ENCODE measurements at places on chromosomes 4 and X.

DNA sequence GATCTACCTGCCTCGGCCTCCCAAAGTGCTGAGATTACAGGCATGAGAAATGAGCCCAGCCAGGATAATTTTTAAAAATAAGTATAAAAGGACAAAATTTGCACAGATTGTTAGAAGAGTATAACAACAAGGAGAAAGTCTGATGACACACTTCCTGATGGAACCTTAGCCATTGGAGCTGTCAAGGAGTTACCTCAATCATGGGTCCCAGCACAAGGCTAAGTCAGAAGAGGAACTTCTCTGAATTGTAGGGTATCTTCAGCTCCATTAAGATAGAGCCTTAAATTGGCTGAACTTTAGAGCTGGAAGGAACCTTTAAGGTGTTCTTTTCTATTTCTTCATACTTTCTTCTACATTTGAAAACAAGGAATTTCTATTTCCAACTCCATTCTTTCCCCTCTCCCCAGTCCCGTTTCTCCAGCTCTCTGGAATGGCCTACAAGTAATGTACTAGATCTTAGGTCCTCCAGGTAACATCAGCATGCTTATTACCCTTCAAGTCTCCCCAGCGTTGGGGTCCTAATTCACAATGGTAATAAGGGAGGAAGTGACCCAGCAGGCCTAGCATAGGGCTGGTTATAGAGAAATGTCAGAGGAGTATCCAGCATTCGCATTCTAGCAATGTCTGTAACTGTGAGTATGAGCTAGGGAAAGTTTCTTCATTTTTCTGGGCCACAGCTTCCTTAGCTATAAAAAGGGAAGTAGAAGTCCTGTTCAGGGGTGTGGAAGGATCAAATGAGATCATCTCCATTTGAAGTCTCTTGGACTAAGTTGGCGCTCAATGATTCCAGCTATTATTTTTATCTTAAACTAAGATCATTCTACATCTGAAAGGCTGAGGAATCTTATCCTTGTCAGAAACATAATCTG is 18.5 kb upstream of the RBPJ start:
- DNase-seq, result no peak

- no peak for DNase-seq
These were observed 128.3 kb downstream of the UCHL1 start for GRCh38 chr4:41384992-41385391.

DNA sequence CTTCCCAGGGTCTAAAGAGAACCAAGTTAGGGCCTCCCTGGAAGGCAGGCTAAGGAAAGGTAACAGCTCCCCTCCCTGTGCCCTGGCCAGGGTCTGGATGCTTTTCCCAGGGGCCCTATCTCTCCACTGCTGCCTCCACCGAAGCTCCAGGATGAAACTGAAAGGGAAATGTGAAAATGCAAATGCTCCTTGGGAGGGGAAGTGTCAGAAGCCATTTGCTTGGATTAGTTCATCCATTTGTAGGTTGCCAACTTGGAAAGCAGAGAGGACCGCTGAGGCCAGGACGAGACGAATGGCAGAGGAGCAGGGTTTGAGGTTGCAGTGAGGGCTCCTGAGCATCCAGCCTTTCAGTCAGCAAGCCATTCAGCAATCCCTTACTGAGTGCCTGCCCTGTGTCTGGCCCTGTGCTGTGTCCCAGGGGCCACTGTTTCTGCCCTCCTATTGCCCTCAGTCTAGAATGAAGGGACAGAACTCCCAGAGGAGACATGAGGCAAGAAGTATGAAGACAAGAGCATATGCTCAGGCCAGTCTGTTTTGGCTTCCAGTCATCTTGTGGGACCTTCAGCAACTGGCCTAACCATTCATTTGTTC is 45.9 kb upstream of the PGRMC1 start:
- no peak for DNase-seq

GRCh38 chr4:22859318-22859717 is 166.6 kb downstream of the GBA3 start:
- no peak for DNase-seq

GRCh38 chr4:71232056-71232430 is 106.8 kb upstream of the SLC4A4 start:
- DNase-seq, result no peak

DNA sequence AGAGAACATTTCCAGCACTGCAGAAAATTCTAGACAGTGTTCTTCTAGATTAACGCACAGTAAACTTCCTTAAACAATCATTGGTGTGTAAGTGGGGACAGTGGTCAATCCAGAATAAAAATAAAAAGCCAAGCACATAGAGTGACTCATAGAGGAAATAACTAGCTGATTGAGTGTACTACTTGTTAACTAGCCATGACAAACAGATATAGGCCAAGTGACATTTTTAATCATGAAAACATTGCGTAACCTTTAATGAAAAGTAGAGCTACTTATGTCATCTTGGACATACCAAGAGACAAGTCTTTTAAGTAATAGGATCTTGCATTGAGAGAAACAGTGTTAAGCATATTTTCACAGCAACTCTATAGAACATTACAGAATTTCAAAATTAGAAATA is 233.9 kb upstream of the MAB21L2 start:
- DNase-seq, result no peak

- DNase-seq, result no peak
These were observed 515.1 kb upstream of the ZFP42 start for GRCh38 chr4:187480146-187481145.

- no peak for DNase-seq
These were observed 262.6 kb downstream of the C4orf33 start for GRCh38 chr4:129358571-129358970.

- DNase-seq, result no peak
These were observed 427 bp downstream of the NKX1-1 start for GRCh38 chr4:1405636-1406393.

DNA sequence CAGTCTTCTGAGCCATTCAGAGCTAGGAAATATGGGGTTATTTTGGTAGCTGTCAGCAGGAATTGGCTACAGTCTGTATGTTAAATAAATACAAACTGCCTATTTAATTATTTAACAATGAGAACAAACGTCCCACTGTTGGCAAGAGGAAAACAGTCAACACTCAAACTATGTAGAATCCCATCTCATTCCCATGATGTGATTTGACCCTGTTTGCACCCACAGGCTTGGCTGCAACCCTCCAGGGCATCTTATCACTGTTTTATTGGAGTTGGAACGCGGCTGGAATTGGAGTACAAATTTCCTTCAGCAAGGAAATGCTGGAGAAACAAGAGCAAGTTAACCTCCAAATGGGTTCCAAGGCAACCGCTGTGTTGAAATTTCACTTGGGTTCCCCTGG is 124.0 kb downstream of the KIT start:
- DNase-seq, result no peak

DNA sequence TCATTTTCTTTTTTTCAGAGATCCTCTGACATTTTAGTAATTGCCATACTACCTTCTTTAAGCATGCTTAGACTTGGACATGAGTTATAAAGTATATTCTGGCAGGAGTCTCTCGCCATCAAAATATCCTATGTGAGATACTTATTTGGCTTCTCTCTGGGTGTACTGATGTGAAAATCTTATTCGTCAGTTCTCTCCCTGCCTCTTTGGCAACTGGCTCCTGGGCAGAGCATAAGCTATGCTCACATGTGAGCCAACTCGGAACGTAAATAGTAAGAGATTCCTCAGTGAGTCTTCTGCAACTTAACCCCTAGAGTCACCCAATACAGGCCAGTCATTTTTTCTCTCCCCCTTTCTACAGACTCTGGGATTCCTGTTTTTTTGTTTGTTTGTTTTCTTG is 91.6 kb downstream of the MAGEB17 start:
- no peak for DNase-seq

DNA sequence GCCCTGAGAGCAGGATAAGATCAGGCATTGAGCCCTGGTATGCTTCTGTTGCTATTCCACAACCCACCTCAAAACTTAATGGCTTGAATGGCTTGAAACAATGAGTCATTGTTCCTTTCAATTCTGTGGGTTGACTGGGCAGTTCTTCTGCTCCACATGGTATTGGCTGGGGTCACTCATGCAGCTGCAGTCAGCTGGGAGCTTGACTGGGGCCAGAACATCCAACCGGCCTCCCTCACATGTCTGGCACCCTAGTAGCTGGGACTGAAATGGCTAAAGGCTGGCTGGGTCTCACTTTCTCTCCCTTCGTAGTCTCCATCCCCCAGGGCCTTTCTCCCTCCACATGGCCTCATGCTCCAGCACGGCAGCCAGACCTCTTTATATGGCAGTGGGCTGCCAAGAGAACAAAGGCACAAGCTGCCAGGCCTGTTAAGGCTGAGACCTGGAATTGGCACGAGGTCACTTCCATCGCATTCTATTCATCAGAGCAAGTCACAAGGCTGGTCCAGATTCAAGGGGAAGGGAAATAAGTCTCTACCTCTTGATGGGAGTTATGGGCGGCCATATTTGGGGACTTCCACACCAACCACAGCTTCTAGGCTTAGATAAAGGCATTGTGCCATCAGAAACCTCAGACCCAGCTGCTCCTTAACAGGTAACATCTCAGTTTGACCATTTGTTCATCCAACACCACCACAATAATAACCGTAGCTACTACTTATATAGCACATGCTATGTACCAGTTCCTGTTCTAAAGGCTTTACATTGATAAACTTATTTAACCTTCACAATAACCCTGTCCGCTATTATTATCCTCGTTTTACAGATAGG is 159.7 kb upstream of the ATP6AP2 start:
- DNase-seq, result no peak

- no peak for DNase-seq
These were observed 930.7 kb upstream of the HS3ST1 start for GRCh38 chr4:12359420-12359819.

DNA sequence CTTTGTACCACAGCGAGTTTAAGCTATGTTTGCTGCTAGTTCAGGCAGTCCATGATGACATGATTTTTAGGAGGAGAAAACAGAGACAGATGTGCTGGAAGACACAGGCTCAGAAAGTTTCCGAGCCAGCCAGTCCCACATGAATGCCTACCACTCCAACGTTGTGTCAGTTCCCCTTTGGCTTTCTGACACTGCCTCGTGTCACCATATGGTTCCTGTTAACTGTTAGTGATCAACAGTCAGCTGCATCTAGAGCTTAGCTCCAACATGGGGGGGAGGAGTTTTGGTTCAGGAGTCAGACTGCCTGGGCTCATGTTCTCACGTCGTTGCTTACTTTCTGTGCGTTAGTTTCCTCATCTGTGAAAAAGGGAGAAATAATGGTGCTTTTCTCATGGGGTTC is 343.7 kb downstream of the MID1IP1 start:
- DNase-seq, result no peak

GRCh38 chr4:81673961-81674360 is 202.3 kb upstream of the RASGEF1B start:
- DNase-seq, result no peak

GRCh38 chrX:69507500-69507789 is 3.3 kb downstream of the NALF2 start:
- no peak for DNase-seq

DNA sequence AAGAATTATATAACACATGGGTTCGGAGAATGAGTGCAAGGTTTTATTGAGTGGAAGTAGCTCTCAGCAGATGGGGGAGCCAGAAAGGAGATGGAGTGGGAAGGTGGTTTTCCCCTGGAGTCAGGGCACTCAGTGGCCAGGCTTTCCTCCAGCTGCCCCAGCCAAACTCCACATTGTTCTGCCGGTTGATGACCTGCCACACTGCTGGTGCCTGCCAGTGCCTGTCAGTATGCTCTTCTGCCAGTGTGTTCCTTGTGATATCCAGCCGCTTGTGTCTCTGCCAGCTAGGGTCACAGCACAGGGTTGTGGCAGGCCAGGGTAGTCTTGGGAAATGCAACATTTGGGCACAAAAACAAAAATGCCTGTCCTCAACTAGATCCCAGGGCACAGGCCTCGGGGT is 604.8 kb upstream of the TECRL start:
- no peak for DNase-seq

DNA sequence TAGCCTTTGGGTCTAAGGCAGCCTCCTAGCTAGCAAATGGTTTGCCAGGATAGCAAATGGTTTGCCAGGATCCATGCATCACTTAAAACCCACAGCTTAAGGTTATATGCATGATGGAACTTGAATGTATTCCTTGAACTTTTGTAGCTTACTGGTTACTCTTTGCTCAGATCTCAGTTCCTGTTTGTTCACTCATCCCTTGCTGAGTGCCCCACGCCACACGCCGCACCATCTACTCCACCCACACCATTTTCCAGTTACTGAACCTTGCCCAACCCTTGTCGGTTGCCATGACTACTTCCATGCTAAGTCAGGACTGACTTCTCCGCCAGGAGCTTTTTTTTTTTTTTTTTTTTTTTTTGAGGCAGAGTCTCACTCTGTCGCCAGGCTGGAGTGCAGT is 29.5 kb upstream of the XIAP start:
- DNase-seq, result no peak

- no peak for DNase-seq
These were observed 51.5 kb downstream of the SEL1L3 start for GRCh38 chr4:25811374-25811690.

- DNase-seq, result no peak
These were observed 269.9 kb downstream of the CBLL2 start for GRCh38 chrX:22542641-22543040.

GRCh38 chr4:128107766-128108165 is 46.7 kb downstream of the LARP1B start:
- no peak for DNase-seq

DNA sequence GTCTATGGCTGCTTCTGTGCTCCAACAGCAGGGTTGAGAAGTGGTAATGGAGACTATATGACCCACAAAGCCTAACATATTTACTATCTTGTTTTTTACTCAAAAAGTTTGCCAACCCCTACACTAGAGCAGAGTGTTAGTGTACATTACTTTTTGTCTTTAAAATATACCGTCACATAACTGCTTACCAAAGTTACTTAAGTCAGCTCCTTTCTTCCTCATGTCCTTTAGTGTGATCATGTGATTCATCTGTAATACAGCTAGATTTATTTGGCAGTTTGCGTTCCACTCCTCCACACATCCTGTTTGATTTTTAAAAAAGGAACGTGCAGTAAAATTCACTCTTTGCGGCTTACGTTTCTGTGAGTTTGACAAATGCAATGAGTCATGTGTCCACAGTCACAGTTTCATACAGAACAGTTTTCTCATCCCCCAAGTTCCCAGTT is 162.4 kb upstream of the GPRIN3 start:
- no peak for DNase-seq

GRCh38 chr4:132227151-132227856 is 921.8 kb upstream of the PCDH10 start:
- no peak for DNase-seq

DNA sequence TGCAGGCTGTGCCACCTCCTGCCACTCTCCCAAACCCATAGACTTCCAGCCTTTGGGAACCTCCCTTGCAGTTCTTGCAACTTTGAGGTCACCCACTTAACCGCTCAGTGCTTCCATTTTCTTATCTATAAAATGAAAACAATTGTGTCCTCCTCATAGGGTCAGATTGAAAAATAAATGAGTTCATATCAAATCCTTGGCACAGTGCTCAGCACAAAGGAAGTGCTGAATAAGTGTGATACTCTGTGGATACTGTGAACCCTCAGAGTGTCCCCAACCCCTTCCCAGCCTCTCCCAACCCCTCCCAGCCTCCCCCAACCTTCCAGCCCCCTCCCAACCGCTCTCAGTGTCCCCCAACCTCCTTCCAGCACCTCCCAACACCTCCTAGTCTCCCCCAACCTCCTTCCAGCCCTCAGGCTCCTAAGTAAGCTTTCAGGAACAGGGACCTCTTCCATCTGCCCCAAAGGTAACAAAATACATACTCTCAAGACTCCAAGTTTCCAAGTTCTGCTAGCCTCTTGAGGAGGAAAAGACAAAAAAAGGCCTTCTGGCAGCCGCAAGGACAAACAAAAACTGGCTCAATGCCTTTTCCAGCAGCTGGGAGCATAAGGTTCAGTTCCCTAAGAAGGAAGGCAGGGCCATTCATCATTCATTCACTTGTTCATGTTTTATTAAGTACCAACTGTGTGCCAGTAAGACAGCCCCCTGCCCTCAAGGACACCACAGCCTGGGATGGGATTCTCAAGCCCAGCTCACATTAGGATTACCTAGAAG is 46.1 kb upstream of the LGI2 start:
- DNase-seq, result no peak

Measured in activated CD8-positive, alpha-beta memory T cell treated with anti-CD3 and anti-CD28 coated beads, Interleukin-2, amount 50 U/mL, for 4 hours (primary cell).